Stimulated activated CD4-positive, alpha-beta T cell treated with anti-CD3 and anti-CD28 coated beads, Interleukin-1b, Interleukin-23, amount 100 ng/mL, for 48 hours (primary cell): ENCODE measurements at places on chromosomes 16 and 17.

DNA sequence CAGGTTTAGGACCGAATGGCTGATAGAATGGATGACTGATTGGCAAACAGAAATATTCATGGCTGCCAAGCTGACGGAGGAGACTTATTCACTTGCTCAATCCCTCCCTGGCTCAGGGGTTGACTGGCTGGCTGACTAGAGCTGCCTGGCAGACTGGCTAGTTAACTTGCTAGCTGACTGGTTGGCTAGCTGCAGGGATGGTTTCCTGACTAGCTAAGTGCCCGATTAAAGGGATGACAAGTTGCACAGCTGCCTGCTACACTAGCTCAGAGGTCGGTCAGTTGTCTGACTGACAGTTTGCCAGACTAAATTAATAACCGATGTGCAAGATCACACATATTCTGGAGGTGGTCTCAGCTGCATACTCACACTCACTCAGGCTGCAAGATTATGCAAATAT is 1208.4 kb upstream of the CDH8 start:
- no peak for DNase-seq

DNA sequence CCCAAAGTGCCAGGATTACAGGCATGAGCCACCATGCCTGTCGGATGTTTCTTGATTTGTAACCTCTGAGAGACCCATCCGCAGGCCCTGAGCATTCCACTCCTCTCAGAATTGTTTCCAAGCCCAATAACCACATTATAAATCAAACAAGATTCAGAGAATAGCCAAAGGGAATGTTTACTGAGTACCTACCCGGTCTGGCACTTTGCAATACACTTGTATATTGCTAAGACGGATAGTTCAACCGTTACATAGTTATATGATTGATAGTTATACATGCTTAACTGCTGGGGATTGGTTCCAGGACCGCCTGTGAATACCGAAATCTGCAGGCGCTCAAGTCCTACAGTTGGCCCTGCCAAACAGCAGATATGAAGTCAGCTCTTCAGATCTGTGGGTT is 3.0 kb upstream of the KAT8 start:
- no peak for DNase-seq

DNA sequence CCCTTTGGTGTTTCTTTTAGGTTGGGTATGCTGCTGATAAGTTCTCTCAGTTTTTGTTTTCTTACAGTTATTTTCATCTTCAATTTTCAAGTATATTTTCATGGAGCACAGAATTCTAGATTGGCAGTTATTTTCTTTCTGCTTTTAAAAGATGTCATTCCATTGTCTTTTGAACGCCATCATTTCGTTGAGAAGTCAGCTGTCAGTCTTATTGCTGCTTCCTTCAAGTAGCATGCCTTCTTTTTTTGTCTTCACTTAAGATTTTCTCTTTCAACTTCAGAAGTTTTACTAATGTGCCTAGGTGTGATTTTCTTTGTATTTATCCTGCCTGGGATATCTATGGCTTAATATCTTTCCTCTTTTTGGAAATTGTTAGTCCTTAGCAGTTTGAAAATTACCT is 262.2 kb upstream of the PMFBP1 start:
- DNase-seq = no peak

GRCh38 chr16:70685938-70686375 is at the start of gene MTSS2:
MTSS2 (minus strand) TSS chr16:70686053; CDS start chr16:70685791, 262 bp downstream.
- DNase-seq = no peak

DNA sequence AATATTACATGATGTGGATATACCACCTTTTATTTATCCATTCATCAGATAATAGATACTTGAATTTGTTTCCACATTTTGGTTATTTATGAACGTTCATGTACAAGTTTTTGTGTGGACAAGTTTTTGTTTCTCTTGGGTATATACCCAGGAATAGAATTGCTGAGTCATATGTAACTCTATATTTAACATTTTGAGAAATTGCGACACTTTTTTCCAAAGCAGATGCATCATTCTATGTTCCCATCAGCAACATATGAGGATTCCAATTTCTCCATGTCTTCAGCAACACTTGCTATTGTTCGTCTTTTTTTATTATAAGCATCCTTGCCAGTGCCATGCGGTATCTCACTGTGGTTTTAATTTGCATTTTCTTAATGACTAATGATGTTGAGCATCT is 93.9 kb downstream of the GSG1L start:
- DNase-seq = no peak

GRCh38 chr16:57969451-57970123 is 1.3 kb downstream of the CNGB1 start:
- no peak for DNase-seq

- no peak for DNase-seq
Measured at GRCh38 chr17:73546114-73546513, 98.1 kb downstream of the SDK2 start.

GRCh38 chr16:83951544-83951943 is 1.5 kb upstream of the OSGIN1 start:
- no peak for DNase-seq

- no peak for DNase-seq
Measured at GRCh38 chr17:7853691-7854038, 1.2 kb upstream of the TMEM88 start.

DNA sequence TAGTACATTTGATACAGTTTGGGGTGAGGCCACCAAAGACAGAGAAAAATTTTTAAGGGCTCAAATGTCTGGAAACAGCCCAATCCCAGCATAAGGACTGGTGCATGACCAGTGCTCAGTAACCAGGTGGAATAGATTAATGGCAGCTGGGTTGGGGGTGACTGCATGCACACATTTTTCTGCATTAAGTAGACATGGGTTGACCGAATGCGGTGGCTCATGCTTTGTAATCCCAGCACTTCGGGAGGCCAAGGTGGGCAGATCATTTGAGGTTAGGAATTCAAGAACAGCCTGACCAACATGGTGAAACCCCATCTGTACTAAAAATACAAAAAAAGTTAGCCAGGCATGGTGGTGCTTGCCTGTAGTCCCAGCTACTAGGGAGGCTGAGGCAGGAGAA is 121.1 kb upstream of the HSBP1 start:
- no peak for DNase-seq
